ENCODE measurements at places on chromosomes 5 and 9.

- no peak for DNase-seq
These were observed 193.6 kb upstream of the ANKRD55 start for GRCh38 chr5:56426693-56427092.

DNA sequence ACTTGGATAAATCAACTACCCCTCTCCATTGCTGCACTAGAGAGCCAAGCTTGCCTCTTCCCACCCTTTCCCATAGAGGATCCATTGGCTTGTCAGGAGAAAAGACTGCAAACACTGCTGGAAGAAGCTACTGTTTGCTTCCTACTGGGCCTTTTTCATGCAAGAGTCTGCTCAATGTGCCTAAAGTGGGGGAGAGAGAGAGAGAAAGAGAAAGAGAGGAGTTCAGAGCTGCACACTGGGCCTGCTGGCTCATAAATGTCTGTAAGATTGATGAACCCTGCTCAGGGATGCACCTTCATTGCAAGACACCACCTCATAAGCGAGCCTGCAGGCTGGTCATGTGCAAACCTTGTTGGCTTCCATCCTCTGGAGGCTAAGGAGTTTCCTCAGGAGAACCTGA is 269.4 kb downstream of the ZNF608 start:
- no peak for DNase-seq

DNA sequence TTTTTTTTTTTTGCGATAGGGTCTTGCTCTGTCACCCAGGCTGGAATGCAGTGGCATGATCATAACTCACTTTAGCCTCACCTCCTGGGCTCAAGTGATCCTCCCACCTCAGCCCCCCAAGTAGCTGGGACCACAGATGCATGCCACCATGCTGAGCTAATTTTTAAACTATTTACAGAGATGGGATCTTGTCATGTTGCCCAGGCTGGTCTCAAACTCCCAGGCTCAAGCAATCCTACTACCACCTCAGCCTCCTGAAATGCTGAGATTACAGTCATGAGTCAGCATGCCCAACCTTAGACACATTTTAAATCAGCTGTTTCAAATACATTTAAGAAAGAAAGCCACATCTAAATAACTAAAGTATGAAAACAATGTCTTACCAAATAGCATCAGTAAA is 439.0 kb downstream of the EBF1 start:
- no peak for DNase-seq

DNA sequence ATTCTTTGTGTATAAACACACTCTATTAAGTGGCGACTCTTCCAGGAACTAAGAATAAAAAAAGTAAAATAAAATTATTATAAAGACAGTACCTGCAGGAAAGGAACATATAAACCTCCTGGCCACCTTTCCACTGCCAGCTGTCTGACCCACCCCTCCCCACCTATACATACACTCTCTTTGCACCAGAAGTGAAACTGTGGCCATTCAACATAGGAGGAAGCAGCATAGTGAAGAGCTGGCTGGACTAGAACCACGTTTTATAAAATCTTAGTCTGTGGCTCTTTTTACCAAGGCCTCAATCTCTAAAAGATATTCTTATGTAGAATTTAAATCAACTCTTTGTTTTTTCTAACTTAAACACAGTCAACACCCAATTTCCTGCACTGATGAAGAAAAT is 289.6 kb downstream of the GABRB2 start:
- no peak for DNase-seq

- DNase-seq = no peak
These were observed 89.6 kb upstream of the BASP1 start for GRCh38 chr5:17127743-17128231.

DNA sequence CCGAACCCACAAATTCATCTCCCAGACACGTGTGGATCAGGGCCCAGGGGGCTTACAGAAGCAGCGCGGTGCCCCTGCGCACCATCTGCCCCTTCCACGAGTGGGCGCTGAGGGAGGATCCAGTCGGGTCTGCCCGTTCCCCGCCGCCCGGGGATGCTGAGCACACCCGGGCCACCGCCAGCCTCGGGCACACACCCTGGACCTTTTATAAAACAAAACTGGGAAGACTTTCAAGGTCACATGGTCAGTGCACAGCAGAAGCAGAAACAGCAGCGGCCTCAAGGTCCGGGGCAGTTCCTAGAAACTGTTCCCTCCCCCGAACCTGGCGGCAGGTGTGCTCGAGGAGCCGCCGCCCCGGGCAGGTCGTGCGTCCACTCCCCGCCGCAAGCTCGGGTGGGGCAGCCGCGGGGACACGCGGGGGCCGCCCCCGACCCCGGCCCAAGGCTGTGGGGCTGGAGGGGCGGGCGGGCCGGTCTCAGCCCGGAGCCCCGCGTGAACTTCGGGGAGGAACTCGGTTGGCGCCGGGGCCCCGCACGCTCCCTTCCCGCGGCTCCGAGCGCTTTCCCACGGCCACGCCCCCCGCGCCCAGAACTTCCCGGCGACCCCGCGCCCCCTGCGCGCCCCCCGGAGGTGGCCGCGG is 633 bp upstream of the PPP1R26 start:
- DNase-seq = peak; percentile 34

DNA sequence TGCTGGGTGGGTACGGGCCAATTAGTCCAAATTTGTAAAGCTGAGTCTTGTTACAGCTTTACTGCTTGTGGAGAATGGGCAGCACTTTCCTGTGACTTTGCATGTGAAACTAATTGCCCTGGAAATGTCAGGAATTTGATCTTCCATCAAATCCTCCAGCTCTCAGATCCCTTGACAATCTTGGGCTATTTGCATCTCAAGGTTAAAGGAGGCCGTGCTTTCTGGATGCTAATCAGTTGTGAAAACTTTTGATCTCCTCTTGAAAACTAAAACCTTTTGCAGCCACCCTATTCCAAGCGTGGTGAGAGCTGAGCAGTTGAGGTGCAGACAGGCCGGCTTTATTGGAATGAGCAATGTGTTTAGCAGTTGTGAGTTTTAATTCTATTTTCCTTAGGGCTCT is 68.0 kb upstream of the CLINT1 start:
- no peak for DNase-seq

- DNase-seq = no peak
These were observed 174.7 kb upstream of the PPP1R26 start for GRCh38 chr9:135304886-135305285.

DNA sequence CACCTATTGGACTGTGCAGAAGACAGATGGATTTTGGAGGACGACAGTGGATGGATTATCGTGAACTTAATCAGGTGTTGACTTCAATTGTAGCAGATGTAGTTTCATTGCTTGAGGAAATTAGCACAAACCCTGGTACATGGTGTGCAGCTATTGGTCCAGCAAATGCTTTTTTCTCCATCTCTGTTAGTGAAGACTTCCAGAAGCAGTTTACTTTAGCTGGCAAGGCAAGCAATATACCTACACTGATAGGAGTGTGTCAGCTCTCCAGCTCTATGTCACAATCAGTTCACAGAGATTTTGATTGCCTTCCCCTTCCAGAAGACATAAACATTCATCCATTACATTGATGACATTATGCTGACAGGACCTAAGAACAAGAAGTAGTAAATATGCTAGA is 35.7 kb upstream of the ROR2 start:
- no peak for DNase-seq

- no peak for DNase-seq
These were observed 179.7 kb downstream of the PIK3R1 start for GRCh38 chr5:68395302-68395701.

GRCh38 chr5:42620579-42621216 is 135.9 kb upstream of the CCDC152 start:
- DNase-seq = no peak

- DNase-seq = no peak
These were observed 866 bp downstream of the SLC22A5 start for GRCh38 chr5:132370181-132370970.

- DNase-seq = no peak
These were observed 65.8 kb upstream of the PAPPA start for GRCh38 chr9:116087751-116088194.

DNA sequence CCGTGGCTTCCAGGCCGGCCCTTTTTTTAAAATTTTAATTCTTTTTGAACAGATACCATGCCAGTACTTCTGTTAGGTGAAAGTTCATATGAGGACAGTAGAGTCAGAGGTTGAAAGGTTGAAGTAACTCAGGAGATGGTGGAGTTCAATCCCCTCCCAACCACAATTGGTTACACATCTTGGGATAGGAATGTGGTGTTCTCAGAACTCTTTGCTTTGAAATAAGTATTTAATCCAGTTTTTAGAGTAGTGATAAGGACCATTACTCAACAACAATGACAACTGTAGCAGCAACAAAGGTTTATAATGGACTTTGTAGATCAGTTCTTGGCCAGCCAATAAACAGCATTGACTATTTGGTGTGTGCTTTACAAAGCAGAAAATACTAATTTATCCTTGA is 116.0 kb downstream of the ARHGAP26 start:
- no peak for DNase-seq

- no peak for DNase-seq
These were observed 49.2 kb upstream of the KIAA1958 start for GRCh38 chr9:112437406-112437805.

DNA sequence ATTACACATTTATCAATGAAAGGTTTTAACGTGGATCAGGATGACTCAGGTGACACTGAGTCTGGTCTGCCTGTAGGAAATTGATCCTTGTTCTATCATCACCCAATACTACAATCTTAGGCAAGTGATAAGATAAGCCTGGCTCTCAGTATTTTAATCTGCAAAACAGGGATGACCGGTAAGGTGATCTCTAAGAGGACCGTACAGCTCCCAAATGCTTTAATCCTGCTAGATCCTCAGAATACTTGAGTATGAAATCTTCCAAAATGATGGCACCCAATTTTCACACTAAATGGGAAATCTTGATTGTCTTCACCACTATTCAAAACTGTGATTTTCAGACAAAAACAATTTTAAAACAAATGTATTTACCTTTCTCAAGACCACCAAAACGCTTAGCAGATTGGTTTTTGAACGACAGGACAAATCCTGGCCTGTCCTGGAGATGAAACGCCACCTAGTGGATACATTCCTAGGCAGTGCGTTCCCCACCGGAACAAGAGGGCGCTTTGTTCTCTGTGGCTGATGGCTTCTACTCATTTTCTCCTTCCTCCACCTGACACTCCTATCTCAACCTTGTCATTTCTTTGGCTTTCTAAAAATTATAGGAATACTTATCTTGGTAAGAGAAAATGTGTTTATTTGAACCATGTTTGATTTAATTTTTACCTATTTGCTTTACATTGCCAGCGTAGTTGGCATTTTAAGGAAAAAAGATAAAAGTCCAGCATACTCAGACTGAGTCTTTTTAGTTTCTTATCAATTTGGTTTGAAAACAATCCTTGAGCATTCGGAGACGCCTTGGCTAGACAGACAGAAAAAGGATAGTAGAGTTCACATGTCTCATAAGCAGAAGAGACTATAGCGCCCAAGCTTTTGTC is 41.2 kb upstream of the VCAN start:
- no peak for DNase-seq

DNA sequence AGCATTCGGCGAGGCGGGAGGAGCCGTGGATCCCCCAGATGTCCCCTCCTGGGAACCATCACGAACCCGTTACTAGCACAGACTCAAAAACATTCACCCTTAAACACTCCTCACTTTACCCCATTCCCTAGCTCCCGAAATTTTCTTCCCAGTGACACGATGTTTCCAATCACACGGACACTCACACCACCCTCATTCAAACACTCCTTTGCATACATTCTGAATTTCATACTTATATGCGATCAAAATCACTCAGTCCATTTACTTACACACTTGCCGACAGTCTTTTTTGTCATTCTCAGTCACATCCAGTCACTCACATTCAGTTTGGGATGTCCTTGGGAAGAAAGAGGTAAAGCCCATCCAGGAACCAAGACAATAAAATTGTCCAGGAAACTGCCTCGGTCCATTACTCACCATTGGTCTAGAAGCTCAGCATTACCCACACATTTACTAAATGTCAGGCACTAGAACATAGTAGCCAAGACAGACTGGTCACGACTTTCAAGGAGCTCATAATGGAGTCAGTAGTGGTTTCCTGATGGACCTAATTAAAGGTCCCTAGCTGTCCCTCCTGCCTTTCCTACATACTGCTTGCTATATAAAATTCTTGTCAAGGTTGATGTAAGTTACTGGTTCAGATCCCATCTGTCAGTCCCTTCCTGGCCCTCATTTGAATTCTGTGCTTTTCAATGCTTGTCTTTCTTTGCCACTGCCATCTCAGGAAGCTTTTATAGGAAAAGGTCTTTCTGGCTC is 574 bp downstream of the SLC35A4 start:
- DNase-seq = no peak

- DNase-seq = no peak
These were observed 180.9 kb upstream of the TBCA start for GRCh38 chr5:77957081-77957480.

DNA sequence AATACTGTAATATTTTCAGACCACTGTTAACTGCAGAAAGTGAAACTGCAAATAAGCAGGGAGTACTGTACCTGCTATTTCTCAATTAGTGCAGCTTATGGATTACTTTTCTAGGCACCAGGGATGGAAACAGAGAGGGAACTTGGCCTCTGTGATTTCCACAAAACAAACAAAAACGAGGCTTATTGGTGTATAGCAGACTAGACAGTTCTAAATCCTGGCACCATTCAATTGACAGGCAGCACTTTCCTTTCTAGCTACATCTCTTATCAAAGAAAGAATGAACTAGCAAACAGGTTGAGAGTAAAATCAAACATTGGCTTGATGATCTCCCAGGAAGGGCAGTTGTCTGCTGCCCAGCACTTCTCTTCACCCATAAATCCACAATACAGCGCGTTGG is 16.0 kb upstream of the IL33 start:
- no peak for DNase-seq

DNA sequence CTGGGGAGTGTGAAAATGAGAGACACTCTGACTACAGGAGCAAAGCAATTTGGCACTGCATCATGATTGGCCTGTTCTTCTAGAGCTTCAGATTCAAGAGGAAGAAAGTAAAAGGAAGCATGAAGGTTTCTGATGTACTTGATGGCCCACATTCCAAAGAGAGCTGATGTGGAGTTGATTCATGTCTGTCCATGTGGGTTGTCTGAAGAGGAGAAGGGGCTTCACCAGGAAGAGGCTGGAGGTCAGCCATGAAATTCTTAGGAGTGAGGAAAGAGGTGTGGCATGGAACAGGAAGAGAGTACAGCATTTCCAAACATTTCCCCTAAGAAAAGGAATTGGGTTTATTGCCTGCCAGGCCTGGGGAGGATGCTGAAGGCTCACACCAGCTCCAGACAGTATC is 70.7 kb downstream of the PTCD2 start:
- no peak for DNase-seq

DNA sequence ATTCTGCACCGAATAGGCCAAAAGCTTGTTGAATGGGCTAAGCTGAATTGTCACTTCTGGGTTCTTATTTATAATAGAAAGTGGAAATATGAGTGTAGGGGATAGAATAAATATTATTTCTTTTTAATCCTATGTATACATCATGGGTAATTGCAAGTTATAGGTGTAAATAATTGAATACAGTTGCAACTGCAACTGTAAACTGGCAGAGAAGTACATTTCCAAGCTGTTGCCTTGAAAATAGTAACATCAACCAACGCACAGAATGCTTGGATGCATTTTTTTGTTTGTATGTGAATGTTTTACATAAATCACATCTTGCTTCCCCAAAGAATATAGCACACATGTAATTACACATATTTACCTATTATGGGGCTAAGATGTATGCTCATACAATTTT is 234.1 kb downstream of the NNT start:
- no peak for DNase-seq
